Thoracic aorta (tissue), 2 donors: ENCODE measurements at places on chromosomes 16 and 17. TPM values are rescaled to one million over a fixed set of nuclear protein-coding genes. Genes with fewer than 3 reads are reported as not detected.

- no peak for DNase-seq
Observed at GRCh38 chr16:78664811-78665772, 565.6 kb downstream of the WWOX start.

The TBC1D28 gene
- not detected for total RNA-seq

GRCh38 chr16:22813223-22813947, 577 bp upstream of the HS3ST2 start:
- DNase-seq: peak; percentile 27

DNA sequence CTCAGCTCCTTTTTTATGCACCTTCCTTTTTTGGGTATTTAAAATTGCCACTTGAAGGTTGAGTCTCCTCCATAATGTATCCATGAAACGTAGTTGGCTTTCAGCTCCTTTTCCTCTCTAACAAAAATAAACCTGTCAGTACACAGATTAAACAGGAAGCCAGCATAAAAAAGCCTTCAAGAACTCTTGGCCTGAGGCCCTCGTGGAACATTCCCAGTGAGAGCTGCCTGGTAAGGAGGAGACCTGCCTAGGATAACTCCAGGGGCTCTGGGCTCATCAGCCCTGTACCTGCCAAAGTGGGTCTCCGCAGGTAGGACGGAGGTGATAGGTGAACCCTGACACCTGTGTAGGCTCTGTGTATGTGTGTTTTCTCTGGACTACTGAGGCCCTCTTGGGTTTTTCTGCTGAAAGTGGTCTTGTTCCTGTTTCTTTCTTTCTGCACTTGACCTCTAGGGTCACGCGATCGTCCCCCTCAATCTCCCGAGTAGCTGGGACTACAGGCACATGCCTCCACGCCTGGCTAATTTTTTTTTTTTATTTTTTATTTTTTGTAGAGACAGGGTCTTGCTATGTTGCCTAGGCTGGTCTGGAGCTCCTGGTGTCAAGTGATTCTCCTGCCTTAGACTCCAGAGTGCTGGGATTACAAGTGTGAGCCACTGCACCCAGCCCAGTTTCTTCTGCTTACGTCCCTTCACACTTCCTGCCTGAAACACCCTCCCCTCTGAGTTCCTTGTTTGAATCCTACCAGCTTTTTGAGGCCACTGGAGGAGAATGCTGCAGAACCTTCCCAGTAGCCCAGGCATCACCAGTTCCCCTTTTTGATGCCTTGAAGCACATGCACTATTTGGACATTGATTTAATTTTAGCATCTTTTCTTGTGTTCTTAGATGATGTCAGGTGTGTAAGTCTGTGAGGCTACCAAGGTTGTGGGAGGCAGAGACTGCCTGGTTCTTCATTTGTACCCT, 9.8 kb downstream of the PGS1 start:
- no peak for DNase-seq

DNA sequence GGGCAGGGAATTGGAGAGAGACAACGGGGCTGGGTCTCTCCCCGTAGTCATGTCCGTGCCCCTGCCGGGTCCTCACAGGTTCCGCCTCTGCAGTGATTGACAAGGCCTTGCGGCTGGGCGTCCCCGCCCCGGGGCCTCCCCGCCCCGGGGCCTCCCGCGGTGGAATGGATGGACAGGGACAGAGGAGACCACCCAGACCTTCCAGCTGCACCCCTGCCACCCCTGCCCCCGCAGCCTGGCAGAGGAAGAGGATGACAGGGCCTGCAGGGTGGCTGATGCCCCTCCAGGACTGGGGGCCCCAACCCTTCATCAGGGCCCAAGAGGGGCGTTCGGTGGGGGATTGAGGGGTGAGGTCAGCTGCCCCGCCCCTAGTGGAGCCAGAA, 216.4 kb upstream of the CIBAR2 start:
- no peak for DNase-seq

DNA sequence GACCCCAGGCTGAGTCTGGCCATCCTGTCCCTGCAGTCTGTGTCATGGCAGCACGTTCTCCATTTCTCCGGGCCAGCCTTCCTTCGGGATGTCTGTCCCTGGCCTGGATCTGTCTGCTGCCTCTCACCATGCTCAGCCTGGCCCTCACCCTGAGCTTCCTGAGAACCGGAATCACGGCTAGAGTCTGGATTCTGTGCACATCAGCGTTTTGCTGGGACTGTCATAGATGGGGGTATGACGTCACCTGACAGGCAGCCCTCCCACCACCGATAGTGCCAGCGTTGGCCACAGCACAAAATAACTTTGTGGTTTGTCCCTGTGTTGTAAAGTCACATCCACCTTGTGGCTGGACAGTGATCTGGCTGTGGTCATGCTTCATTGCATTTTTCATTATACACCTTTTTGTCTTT, 59.2 kb downstream of the B9D1 start:
- no peak for DNase-seq

The GINS2 gene
- 2.0 TPM for total RNA-seq

DNA sequence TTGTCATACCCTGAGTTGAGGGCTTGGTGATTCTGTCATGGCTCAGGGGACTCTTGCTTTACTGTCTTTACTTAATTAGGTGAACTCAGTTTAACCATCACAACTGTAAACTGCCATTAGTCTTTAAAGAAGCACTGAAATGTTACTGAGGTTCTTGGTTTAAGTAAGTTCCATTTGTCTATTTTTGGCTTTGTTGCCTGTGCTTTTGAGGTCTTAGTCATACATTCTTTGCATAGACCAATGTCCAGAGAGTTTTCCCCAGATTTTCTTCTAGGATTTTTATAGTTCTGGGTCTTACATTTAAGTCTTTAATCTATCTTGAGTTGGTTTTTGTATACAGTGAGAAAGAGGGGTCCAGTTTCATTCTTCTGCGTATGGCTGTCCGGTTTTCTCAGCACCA, 137.5 kb downstream of the SOCS1 start:
- no peak for DNase-seq
